ENCODE measurements at places on chromosomes 7 and 10.

DNA sequence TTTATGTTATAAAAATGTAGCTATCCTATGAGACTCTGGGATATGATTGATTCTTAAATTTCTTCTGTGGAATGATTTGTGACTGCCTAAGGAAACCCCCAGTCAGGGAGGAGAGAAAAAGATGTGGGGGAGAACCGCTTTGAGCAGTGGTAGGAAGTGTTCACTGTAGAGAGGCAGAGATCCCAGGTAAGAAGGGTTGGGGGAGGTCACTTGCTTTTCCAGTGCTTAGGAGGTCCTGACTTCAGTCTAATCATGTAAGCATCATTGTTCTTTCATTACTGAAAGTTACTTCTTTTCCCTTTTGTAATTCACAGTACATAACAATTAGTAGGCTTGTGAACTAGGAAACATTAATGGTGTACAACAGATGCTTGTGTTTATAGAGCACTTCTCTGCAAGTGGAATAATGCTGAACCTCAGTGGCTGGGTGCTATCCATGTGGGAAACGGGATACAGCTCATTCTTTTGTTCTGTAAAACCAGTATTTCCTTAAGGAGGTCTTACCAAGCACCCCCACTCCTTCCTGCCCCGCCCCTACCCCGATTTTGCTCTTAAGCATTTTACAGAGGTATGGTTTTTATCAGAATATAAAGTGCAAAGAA, 165.4 kb downstream of the ST7 start:
- DNase-seq: no peak

DNA sequence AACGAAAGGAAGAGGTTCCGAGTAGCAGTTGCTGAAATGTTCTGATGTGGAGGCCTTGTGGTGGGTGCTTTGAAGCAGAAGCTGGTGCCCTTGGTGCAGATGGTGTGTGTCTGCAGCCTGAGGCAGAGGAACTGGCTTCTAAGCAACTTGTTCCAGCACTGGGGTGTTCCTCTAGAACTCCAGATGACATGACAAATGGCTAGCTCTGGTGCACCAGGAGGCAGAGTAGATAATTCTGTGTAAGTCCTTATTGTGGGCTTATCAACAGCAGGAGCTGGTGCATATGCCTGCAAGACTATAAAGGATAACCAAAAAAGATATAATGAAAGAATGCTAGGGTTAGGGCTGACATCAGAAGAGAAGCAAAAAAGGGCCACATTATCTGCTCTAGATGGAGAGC, 76.5 kb downstream of the ARL5B start:
- no peak for DNase-seq

GRCh38 chr10:67225226-67225625, 299.4 kb downstream of the LRRTM3 start:
- DNase-seq: peak; percentile 17

GRCh38 chr10:46091080-46091827, 45.2 kb upstream of the MSMB start:
- no peak for DNase-seq

- DNase-seq: no peak
Observed at GRCh38 chr10:132452216-132452650, 55.2 kb downstream of the PWWP2B start.

- no peak for DNase-seq
Observed at GRCh38 chr10:100979791-100980272, 7.5 kb downstream of the MRPL43 start.

DNA sequence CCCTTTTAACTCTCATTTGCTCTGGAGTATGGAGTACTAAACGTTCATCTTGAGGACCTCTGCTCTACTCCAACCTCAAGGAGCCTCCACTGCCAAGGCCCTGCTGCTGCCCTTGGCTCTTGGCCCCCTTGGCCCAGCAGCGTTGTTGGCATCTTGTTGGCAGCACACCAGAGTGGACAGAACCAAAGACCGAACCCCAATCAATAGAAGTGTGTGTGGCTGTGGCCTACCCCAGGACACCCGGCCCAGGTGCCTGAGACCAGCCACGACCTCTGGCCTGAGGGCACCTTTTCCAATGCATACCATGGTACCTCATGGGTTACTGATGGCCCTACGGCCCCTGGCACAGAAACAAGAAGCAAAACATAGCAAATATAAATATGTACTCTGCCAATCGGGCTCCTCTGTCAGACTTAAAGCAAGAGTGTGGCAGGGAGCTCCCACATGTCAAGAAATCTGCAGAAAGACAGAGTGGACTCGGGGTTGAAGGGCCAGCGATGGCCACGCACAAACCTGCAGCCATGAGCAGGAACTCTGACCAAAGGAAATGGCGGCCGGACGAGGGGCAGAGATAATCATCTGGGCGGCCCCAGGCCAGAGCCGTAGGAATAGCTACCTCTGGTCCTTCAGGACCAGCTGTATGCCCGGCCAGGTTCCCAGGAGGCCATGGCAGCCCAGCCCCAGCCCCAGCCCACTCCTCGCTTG, 2.9 kb downstream of the NPC1L1 start:
- no peak for DNase-seq

DNA sequence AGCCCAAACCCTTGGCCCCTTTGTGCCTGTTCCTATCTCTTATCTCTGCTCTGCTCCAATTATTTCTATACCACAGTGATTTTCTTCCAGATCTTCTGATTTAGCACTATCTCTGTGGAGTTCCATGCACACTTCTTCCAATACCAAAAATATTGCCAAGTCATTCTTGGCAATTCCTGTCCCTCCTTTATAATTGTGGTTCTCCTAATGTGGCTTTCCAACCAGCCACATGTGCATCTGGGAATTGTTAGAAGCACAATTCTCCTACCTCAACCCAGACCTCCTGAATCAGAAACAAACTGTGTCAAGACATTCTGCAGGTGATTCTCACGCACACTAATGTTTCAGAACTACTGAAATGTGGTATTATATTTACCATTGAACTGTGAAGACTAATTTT, 447.8 kb upstream of the IGFBP3 start:
- DNase-seq: no peak

DNA sequence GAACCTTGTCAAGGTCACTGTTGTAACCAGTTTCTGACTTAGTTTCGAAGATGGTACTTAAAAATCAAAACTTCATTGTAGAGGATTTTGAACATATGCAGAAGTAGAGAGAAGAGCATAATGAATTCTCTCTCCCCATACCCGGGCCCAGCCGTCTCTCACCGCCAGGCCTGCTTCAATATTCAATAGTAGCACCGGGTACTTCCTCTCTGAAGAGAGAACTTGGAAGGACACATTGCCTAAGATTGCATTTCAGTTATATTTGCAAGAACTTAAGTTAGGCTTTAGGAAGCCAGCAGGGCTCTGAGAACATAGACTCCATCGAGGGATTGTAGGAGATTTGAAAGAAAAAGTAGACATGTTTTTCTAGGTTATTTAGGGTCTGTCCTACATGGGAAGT, 19.1 kb downstream of the LMTK2 start:
- no peak for DNase-seq

DNA sequence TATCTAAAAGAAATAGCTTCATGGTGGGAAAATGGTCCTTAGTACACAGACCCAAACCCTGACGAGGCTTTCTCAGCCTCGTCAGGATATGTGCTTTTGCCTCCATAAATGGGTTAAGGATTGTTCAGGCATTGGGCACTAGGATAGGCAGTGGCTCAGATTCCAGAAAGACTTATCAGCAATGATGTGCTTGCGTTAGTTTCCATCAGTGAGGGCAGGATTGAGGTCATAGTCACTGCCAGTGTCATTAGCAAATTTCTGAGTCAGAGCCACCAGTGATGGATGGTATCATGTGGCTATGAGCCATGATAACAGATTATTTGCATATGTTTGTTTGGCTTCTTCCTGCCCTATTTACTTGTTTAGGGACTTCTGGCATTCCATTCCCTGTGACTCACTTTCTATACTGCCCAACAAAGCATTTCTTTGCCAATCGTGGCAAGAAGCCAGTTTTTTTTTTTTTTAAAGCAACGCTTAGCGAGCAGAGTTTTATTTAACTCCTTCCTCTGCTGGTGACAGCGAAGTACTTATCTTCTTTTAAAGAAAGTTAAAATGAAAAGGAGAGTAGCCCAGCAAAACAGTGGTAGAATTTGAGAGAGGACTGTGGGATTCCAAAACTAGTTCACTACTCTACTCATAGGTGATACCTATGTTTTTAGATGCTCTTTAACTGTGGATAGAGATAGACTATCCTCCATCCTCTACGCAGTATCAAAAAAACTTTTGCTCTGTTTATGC, 44.4 kb downstream of the MYPN start:
- no peak for DNase-seq

DNA sequence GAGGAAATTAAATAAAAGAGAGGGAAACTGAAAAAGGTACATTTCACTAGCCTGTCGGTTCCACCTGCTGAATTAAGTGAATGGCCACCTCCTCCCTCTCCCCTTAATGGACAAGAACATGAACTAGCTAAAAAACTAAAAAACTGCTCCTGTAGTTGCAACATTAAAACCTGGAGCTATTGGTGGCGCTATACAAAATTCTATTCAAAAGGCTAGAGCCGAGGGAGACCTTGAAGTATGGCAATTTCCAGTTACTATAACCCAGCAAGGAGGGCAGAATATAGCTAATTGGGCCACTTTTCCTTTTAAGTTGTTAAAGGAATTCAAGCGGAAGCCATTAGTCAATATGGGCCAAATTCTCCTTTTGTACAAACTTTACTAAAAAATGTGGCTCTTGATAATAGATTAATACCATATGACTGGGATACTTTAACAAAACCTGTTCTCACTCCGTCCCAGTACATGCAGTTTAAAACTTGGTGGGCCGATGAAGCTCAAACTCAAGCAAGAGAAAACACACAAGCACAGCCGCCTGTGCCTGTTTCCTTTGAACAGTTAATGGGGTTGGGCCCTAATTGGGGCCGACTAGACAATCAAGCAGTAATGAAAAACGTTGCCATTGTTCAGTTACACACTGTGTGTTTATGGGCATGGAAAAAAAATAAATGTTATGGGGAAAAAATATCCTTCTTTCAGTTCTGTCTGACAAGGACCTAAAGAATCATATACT, 6.5 kb upstream of the CHST3 start:
- DNase-seq: no peak

DNA sequence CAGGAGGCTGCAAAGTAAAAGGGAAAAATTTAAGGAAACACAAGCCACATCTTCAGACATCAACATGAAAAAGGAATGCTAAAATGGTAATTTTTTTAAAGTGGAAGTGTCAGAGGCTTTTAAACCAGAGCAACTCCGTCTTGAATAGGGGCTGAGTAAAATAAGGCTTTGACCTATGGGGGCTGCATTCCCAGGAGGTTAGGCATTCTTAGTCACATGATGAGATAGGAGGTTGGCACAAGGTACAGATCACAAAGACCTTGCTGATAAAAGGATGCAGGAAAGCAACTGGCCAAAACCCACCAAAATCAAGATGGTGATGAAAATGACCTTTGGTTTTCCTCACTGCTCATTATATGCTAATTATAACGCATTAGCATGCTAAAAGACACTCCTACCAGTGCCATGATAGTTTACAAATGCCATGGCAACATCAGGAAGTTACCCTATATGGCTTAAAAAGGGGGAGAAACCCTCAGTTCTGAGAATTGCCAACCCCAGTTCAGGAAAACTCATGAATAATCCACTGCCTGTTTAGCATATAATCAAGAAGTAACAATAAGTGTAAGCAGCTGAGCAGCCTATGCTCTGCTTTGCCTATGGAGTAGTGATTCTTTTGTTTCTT, 128.3 kb downstream of the SKAP2 start:
- no peak for DNase-seq

DNA sequence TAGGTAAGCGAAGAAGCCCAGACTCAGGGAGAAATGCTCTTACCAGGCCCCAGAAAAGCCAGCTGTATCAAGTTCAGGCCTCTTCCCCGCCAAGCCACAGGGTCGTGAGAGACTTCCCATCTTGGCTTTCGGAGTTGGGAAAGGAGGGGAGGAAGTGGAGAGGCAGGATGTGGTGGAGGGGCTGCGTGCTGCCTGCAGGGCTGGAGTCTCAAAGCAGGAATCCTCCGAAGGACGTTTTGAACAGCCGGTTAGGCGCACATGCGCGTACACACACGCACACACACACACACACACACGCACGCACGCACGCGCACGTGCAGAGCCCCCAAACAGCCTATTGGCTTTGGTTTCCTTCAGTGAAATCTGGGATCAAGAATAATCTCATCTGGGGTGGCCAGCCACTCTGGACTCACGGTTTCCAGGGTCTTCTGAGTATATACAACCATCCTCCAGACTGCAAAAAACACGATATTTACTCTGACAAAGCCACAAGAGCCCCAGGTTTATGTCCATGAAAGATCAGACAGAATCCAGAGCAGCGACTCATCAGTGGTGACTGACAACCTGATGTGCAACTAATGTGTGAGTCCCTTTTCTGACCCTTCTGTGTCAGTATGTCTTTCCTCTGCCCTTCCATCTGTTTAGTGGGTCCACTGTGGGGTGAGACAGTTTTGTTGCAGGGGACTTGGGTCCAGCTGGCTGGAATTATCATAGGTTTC, 115.0 kb upstream of the ZNF438 start:
- DNase-seq: peak; percentile 79

DNA sequence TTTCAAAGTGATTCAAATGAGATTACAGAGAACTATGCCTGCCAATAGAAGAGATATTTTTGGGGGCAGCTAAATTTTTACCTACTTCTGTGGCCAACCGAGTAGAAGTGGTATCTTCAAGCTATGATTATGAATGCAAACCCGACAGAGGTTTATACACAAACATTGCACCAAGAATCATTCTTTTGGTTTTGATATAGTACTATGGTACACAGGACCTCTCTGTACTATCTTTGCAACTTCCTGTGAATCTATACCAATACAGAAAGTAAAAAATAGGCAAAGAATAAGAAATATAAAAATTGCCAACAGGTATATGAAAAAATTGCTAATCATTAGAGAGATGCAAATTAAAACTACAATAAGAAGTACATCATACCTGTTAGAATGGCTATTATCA, 103.2 kb upstream of the VIPR2 start:
- no peak for DNase-seq

- no peak for DNase-seq
Observed at GRCh38 chr10:119024882-119025281, 4.6 kb upstream of the NANOS1 start.

- DNase-seq: no peak
Observed at GRCh38 chr10:10292501-10292900, 725.2 kb upstream of the CELF2 start.

- no peak for DNase-seq
Observed at GRCh38 chr7:104241538-104242209, 33.9 kb upstream of the ORC5 start.

DNA sequence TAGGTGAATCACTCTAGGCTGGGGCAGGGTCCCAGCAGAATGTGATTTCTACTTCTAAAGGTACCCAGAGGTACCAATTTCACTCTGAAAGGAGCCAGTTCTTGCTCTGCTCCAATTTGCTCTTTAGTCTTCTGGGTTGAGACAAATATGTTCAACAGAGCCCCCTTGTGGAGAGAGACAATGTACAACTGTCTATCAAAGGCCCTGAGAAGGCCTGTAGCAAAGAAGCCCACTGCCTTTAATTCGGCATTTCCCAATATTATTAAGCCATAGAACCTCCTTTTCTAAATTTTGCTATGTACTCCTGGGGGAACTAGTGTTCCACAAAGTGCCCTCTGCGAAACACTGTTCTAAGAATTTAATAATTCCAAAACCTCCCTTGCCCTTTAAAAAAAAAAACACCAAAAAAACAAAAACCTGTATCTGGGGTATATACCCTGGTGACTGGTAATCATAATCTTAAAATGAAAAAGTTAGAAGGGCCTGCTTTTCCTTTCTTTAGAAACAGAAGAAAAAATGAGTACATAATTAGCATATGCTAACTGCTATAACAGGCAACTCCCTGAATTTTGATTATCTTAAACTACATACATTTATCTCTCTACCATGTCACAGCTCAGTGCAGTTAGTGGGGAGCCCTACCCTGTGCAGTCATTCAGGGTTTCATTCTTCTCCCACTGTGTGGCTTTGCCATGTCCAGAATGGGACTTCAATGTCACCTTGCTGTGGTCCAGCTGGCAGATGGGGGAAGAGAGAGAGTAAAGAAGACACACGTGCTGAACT, 160.9 kb upstream of the BMPER start:
- no peak for DNase-seq
